ENCODE measurements at places on chromosomes 7 and 10. TPM values are rescaled to one million over a fixed set of nuclear protein-coding genes. Genes with fewer than 3 reads are reported as not detected.

GRCh38 chr7:47587351-47587750 lies 5.4 kb upstream of the TNS3 start:
- no peak for DNase-seq

GRCh38 chr7:12805518-12805928 lies 118.1 kb downstream of the ARL4A start:
- DNase-seq, result no peak

The OPALIN gene
- not detected for total RNA-seq

DNA sequence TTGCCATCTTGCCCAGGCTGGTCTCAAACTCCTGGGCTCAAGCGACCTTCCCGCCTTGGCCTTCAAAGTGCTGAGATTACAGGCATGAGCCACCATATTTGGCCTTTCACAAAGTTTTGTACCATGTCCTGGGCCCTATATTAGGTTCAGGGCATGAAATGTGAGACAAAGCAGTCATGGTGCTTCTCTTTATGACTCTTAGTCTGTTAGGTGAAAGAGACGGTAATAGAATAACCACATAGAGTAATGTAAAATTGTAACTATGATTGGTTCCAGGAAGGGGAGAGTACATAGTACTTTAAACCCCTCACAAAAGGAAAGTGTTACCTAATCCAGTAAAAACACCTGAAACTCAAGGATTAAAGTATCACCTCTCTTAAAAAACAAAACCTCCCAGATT lies 144.7 kb downstream of the SPAG6 start:
- no peak for DNase-seq

The C7orf57 gene
- 0.33 TPM for total RNA-seq

- no peak for DNase-seq
Observed at GRCh38 chr10:50033481-50033880, 34.3 kb upstream of the WASHC2A start.

The AGR3 gene
- not detected for total RNA-seq

The SLC39A12 gene
- not detected for total RNA-seq

GRCh38 chr7:23410446-23411183 lies 59.7 kb downstream of the IGF2BP3 start:
- no peak for DNase-seq

- no peak for DNase-seq
Observed at GRCh38 chr10:1516492-1517165, 220.7 kb downstream of the ADARB2 start.

- DNase-seq, result no peak
Observed at GRCh38 chr7:746155-747061, 19.3 kb upstream of the PRKAR1B start.

The GPR15LG gene
- total RNA-seq, result not detected

DNA sequence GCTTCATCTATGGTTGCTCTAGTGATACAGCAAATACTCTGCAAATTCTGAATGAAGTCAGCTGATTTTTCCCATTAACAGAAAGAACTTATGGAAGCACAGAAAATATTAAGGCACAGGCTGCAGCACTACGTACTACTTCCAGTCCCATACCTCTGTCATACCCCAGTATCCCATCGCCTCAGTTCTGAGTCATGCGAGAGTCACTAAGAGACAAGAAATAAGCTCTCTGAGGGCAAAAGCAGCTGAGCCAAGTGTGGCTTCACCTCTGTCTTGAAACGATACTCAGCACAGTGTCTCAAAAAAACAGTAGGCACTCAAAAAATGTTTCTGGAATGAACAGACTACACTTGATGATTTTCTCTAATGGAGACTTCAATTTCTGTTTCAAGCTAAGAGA lies 48.2 kb downstream of the EZH2 start:
- DNase-seq, result no peak

DNA sequence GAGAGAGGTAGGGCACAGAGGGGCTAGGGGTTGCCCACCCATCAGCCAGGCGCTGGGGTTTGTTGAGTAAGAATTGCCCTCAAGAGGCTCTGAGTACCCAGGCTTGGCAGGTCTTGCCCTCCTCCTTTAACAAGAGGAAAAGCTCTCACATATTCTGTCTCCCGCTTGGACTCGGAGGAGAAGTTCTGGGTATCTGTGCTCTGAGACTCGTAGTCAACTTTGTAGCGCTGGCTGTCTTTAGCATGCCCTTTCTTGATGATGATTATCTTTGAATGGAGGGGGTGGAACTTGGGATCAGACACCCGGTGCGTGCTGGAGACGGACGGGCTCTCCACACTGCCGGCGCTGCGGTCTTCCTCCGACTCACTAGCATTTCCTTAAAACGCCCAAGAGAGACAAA lies 4.0 kb downstream of the IGFBP3 start:
- no peak for DNase-seq

- no peak for DNase-seq
Observed at GRCh38 chr7:51882412-51882811, 565.8 kb upstream of the COBL start.

GRCh38 chr7:73885975-73886798 lies 25.2 kb downstream of the TMEM270 start:
- no peak for DNase-seq
